ENCODE measurements at places on chromosomes 16 and 17.

- DNase-seq, result no peak
Measured at GRCh38 chr17:66865151-66865550, 30.2 kb downstream of the CACNG5 start.

DNA sequence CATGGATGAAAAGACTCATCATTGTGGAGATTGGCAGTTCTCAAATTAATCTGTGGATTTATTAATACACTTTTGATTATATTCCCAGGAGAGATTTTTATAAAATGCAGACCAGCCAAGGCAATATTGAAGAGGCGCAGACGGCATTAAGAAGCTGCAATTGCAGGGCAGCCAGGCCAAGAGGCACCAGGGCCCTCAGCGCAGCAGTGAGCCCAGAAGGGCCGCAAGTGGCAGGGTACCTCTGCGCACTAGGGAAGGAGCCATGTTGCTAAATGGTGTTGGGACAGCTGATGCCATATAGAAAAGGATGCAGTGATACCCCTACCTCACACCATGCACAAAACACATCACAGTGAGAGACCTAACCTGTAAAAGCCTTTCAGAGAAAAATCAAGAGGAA is 36.6 kb upstream of the CHMP6 start:
- no peak for DNase-seq

GRCh38 chr16:920051-920681 is 50.6 kb downstream of the LMF1 start:
- no peak for DNase-seq

DNA sequence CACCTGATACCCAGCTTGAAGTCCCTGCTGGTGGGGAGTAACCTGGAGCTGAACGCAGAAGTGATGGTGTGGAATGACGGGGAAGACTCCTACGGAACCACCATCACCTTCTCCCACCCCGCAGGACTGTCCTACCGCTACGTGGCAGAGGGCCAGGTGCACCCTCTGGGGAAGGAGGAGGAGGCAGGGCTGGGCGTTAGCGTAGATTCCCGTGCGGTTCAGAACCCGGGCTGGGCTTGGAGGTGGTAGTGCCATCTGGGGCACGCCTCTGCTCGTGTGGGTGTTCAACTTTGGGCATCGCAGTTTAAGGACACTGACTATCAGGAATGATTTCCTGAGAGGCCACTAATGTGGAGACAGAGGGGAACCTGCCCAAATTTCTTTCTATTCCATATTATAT is 18.3 kb downstream of the ITGAX start:
- DNase-seq, result no peak

DNA sequence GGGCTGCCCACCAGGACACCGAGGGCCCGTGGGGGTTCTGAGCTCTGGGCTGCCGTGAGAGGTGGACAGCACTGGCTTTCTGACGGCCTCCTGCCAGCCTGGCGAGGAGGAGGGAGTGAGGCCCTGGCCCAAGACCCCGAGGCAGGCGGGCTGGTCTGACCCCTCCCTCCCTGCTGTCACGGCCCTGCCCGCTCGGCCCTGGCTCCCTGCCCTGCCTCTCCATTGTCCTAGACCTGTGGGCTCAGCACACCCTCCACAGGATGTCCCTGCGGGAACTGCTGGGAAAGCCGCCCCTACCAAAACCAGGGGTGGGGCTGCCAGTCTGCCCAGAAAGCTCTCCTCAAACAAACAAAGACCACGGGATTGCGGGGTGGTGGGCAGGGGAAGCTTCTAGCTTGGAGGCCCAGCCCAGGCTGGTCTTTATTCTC is 20.7 kb downstream of the SPNS2 start:
- DNase-seq, result no peak
